ENCODE measurements at places on chromosomes 3 and 15.

DNA sequence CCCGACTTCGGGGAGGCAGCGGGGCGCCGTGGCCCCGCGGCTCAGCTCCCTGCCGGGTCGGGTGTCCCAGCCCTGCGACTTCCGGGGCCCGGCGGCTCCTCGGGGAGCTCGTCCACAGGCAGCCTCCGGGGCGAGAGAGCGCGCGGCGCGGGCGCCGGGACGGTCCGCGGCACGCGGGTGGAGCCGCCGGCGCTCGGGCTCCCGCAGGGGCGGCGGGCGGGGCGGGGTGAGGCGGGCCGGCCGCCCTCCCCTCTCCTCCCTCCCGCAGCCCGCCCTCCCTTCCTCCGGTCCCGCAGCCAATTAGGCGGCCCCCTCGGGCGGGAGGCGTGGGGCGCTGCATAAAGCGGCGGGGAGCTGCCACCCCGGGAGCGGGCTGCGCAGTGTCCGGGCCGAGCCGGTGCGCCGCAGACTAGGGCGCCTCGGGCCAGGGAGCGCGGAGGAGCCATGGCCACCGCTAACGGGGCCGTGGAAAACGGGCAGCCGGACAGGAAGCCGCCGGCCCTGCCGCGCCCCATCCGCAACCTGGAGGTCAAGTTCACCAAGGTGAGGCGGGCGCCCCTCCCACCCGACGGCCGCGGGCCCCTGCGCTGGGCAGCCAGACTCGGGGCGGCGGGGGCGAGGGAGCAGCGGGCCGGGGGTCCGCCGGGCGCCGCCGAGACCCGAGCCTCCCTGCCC, at the start of gene ALDH1A3:
Gene ALDH1A3 (plus strand): TSS at position 368 of the 675 bp plus-strand sequence. CDS start 77 bp downstream, at position 445.
- peak; percentile 20 for DNase-seq

DNA sequence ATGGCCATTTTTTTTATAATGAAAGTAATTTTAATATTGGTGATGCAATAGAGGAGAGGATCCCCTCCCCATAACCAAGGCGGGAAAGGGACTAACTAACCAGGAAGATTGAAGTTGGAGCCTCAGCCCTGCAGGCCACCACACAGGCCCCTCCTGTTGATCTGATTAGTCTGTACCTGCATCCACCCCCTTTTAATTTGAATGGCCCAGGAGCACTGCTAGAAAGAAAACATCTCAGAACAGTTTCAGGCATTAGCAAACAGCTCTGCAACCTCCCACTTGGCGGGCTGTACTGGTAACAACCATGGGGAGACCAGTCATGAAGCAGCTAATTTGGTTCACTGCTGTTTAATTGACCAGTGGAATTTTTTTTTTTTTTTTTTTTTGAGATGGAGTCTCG, 10.3 kb downstream of the CAV3 start:
- DNase-seq = no peak

DNA sequence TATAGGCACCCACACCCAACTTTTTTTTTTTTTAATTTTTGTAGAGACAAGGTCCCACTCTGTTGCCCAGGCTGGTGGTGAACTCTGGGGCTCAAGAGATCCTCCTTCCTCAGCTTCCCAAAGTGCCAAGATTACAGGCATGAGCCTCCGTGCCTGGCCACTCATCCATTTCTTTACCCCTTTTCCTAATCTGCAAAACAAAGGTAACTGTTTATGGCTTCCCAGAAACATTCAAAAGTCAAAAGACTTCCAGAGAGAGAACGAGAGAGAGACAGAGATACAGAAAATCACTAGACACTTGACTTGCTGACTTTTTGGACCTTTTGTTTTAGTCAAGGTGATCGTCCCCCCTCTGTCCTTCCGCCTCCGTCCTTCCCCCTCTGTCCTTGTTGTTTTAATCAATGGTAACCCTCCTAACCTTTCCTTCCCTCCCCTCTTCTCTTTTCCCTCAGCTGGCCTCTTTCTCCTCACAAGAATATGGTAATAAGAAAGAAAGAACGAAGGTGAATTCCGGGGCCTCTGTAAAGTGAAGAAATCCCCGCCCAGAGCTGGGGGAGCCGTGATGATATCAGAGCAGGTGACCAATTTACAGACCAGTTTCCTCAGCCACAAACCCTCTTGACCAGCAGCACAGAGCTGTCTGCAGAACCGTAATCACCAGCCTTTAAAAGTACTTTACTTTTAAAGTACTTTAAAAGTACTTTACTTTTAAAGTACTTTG, 21.9 kb downstream of the KLHL6 start:
- no peak for DNase-seq

DNA sequence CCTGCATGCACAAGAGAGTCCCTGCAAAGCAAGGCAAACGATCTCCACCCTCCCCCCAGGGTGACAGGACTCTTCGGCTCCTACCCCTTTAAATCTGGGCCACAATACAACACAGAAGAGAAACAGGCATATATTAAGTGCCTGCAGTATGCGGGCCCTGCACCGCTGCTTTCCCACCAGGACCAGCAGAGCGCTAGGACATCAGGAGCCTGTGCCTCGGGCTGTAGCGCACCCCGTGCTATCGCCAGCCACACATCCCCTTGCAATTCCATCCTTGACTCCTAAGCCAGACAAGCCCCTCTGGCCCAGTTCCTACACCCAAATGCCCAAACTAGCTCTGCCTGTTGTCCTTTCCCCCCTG, 4.1 kb downstream of the GALNT15 start:
- no peak for DNase-seq

Data from endothelial cell (in vitro differentiated cells).